ENCODE measurements at places on chromosomes 16 and 17.

DNA sequence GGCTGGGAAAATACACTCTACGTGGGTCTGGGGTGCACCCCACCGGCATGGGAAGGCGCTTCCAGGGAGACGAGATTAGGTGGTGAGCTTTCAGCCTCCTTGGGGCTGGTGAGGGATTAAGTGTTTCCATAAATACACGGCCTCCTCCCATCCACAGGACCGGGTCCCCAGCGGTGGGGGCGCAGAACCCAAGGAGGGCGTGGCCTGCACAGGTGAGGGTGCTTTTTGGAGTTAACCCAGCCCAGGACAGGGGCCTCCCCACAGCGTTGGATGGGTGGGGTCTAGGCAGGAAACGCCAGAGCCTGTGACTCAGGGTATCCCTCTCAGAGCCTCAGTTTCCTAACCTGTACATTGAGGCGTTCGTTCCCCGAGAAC, 1.1 kb downstream of the C16orf74 start:
- peak; percentile 23 for DNase-seq

GRCh38 chr16:89574681-89575246, 794 bp upstream of the CPNE7 start:
- peak; percentile 75 for DNase-seq

DNA sequence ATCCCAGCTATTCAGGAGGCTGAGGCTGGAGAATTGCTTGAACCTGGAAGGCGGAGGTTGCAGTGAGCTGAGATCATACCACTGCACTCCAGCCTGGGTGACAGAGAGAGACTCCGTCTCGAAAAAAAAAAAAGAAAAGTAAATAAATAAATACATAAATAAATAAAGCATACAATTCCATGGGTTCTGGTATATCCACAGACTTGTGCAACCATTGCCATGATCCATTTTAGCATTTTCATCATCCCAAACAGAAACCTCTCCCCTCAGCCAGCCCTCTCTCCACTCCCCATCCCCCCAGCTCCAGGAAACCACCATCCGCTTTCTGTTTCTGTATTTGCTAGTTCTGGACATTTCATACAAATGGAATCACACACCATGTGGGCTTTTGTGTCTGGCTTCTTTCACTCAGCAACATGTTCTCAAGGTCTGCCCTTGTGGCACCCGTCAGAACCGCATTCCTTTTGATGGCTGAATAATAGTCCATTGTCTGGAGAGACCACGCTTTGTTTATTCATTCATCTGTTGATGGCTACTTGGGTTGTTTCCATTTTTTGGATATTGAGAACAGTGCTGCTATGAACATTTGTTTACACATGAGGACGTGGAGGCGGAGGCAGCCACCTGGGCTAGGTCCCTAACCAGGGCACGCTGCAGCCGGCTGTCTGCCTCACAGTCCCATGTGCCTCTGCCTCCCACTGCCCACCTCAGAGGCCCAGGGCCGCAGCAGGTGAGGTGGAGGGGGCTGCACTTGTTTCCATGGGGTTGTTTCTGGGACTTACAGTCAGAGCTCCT, 76.2 kb downstream of the NT5M start:
- DNase-seq: no peak

DNA sequence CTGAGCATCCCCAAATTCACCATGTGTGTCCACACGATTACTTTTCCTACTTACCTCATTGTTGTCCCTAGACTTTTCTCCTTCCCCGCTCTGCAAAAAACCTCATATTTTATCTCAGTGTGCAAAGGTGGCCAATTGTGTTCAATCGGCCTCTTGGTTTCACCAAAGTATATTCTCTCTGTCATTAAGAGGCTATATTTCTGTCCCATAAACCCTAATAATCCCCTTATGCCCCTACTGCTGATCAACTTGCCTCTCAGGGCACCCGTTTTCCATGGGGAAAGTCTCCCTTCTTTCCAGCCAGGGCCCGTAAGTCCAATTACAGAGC, 11.6 kb downstream of the CES2 start:
- no peak for DNase-seq

DNA sequence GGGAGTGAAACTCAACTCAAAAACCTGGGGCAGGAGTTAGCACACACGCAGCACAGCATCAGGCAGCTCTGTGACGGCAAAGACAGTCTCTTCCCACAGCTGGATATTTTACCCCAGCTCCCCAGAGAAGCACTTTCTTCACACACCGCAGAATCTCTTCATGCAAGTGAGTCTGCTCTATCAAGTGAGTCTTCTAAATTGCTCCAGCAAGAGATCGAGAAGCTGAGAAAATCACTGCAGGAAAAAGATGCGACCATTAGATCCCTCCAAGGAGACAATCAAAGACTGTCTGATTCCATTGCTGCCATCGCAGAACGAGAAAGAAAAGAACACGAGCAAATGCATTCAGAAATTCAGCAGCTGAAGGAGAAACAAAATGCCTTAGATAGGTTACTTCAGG, 16.9 kb upstream of the LCMT1 start:
- DNase-seq: no peak

- peak; percentile 60 for DNase-seq
These were observed at the start of gene ARHGAP27 for GRCh38 chr17:45432405-45433158. Gene ARHGAP27, minus strand, starts transcription at chr17:45432870. Its CDS starts 2,591 bp downstream, at chr17:45430279.

DNA sequence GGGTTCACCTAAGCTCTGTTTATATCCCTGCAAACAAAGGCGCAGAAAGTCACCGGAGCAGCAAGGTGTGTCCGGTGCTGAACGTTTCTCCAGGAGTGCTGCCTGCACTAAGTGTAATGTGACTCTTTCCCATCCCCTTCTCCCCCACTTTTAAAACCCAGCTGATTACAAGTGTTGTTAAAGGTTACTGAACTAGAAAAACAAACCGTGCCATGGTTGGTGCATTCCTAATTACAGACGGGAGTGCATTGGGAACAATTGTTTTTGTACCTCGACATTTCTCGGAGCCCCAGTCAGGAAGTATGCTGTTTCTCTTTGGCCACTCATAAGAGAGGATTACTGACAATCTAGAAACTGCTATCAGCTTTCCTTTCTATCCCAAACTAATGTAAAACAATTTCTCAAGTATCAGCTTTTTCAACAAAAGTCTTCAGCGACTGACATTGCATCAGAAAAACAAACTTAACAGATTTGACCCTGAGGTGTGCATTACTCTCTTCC, 441.0 kb upstream of the SALL1 start:
- DNase-seq: no peak
